ENCODE measurements at places on chromosomes 4 and X.

DNA sequence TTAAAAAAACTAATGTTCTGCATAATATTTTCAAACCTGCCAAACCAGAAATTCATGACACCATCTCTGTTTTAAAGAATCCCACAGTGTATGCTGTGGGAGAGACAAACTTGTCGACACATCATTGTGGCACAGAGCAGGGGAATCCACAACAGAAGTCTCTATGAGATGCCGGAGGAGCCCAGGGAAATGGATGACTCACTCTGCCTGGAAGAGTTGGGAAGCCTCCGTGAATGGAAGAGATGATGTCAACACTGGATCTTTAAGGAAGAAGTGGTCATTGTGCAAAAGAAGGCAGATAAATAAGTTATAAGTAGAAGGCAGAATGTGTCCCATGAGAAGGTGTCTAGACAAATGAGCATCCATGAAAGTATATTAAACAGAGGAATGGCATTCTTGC is 595.1 kb downstream of the RAB28 start:
- no peak for DNase-seq

DNA sequence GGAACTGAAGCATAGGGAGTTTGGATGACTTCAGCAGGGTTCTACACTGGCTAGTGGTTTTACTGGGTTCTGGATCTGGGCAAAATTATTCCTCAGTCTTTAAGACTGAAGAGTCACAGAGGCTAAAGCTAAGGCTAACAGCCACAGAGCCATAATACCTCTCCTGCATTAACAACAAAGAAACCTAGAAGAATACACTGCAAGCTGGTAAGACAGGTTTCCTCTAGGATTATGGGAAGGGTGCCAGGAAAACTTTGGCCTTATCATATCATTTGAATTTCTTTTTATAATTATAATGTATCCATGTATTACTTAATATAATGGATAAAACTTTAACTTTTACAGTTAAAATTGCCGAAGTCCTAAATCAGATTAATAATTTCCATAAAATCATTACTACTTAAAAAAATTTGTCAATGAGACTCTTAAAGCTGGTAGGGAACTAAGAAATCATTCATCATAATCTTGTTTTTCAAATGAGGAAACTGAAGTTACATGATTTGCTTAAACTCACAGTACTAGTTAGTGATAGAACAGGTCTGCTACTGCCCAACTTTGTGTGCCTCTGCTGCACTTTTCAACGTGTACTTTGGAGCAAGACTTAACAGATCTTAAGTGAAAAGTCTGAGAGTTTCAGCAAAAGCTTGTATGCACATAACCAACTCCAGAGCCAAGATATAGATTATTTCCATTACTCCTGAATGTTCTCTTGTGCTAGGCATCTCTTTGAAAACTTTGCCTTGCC is 24.2 kb upstream of the PGRMC2 start:
- DNase-seq: no peak

DNA sequence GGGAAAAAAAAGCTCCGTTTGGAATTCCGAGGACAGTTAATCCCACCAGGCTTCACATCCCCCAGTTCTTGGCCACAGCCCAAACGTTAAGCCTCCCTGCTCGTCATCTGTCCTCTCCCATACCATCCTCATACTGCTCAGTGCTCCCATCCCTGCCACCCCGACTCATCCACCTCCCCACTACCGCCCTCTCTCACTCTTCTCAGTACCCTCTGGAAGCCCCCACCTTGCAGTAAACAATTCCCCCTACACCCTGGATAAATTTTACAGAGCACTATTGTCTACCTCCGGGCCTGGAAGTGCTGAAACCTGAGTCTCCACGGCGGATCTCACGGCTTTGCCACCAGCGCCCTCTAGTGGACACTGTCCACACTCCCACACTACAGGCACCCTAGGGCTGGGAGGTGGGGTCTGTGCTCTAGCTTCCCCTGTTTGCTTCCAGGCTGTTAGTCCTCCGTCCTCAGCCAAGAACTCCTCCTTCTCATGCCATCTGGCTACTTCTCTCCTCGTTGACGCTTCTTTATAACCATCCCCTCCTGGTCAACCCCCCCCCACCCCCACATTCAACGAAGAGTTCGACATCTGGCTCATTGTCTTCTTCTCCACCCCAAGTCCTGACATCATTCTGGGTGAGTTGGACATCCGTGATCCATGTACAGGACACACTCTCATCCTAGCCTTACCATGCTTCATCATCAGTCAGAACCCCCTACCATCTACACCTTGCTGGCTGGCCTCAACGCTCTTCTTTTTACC is 54.5 kb downstream of the RTL9 start:
- peak; percentile 77 for DNase-seq

GRCh38 chr4:39235021-39235420 is 52.7 kb downstream of the WDR19 start:
- no peak for DNase-seq

- DNase-seq: no peak
Observed at GRCh38 chr4:102114118-102114630, 231.1 kb downstream of the SLC39A8 start.

DNA sequence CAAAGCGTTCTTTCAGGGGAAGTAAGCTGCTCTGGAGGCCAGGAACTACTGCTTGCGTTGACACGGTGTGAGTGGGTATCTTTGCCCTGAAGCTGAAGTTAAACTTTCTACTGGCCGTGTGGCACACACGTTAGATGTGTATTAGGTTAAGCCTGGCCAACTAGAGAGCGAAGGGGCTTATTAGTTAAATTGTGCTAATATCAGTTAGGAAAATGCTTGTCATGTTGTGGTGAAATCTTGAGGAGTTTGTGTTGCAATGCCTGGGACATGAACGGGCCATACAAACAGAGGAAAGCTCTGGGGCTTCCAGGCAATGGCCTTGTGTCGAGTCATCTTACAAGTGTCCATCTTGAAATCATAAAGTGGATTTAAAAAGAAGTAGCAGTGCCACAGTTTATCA is 62.6 kb downstream of the NSUN7 start:
- no peak for DNase-seq

GRCh38 chrX:119885554-119886428 is 9.9 kb upstream of the AKAP14 start:
- DNase-seq: peak; percentile 5

GRCh38 chr4:111937368-111937767 is 207.9 kb upstream of the FAM241A start:
- no peak for DNase-seq

DNA sequence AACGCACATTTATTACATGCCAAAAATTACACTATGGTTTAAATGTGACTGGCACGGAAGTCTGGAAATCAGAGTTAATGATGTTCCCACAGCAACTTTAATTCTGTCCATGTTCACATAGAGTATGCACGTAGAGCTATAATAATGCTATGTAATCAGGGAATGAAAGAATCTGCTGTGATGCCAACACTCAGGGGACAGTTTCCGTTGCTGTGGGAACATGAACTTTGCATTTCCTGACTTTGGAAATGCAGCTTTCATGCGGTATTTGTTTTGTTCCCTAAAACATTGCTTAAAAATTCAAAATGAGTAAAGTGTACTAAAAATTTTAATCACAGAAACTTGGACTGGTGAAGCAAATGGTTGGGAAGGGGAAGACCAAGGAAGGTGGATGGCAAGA is 65.7 kb downstream of the MAGEA1 start:
- DNase-seq: no peak

DNA sequence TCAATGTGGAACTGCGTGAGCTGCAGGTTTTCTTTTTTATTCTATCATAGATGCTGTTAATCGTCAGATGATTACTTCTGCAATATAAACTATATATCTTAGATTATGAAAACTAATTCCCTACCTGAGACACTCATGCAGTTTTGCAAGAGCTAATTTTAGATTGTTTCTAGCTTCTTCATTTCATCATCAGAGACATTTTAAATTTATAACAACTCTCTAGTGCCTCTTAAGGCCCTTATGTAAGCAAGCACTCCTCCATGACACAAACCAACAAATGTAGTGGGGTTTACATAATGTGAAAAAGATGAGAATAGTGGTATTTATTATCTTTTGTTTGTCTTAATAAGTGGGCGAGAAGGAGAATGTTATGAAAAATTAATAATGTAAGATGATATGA is 170.2 kb upstream of the ETNPPL start:
- DNase-seq: no peak

- DNase-seq: no peak
Observed at GRCh38 chr4:140130677-140131076, 23.3 kb downstream of the MAML3 start.

DNA sequence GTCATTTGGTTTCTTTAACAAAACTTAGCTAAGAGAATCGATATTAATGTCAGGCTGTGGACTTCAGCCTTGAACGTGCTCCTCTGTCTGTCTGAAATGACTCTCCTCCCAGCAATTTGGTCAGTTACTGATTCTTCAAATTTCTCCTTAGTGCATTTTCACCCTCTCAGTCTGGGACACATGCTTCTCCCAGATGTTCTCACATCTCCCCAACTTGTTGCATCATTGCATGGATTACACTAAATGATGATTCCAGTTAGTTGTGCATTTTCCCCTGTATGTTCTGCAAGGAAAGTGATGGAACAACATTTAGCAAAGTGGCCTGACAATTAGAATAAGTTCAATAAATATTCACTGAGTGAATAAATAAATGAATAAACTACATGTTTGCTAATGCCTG is 94.4 kb downstream of the NLGN4X start:
- DNase-seq: no peak

Measured in CD4-positive, alpha-beta T cell treated with Interleukin-6 for 4 hours (primary cell).